Right renal cortex interstitium (tissue), 3 donors: ENCODE measurements at places on chromosomes 13 and 19. TPM values are rescaled to one million over a fixed set of nuclear protein-coding genes. Genes with fewer than 3 reads are reported as not detected.
A peak's percentile ranks its signal among the peaks of the same experiment; 100 is the strongest.

GRCh38 chr19:58154287-58154678 is 3.7 kb upstream of the ZNF329 start:
- DNase-seq, result peak; percentile 20

DNA sequence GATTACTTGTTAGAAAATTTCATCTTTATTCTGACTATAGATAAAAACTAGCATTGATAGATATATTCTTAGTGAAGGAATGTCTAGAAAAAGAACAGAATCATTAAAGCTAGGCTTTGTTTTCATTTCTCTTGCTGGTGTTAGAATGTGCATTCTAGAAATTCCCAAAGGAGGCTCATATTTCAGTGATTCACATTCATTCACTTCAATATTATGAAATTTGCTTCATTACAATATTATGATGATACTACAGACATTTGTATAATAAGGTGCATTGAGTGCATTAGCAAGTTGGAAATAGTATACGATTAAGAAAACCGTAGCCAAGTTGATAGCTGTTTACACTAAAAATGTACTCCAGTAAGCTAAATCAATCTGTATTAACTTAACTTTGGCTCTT is 70.7 kb upstream of the MYCBP2 start:
- DNase-seq, result no peak

DNA sequence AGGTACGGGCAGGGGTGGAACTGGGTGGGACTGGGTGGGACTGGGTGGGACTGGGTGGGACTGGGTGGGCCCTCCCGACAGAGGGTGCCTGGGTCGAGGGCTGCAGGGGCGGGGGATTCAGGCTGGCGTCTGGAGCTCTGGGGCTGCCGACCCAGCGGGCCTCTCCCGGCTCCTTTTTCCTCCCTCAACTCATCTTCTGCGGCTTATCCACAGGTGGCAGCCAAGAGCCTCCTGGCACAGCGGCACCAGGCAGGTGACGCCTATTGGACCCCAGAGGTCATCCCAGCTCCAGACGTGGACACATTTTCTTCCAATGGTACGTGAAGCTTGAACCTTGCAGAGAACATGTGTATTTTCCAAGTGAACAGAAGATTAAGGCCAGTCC is 533 bp downstream of the ZNF544 start:
- no peak for DNase-seq

DNA sequence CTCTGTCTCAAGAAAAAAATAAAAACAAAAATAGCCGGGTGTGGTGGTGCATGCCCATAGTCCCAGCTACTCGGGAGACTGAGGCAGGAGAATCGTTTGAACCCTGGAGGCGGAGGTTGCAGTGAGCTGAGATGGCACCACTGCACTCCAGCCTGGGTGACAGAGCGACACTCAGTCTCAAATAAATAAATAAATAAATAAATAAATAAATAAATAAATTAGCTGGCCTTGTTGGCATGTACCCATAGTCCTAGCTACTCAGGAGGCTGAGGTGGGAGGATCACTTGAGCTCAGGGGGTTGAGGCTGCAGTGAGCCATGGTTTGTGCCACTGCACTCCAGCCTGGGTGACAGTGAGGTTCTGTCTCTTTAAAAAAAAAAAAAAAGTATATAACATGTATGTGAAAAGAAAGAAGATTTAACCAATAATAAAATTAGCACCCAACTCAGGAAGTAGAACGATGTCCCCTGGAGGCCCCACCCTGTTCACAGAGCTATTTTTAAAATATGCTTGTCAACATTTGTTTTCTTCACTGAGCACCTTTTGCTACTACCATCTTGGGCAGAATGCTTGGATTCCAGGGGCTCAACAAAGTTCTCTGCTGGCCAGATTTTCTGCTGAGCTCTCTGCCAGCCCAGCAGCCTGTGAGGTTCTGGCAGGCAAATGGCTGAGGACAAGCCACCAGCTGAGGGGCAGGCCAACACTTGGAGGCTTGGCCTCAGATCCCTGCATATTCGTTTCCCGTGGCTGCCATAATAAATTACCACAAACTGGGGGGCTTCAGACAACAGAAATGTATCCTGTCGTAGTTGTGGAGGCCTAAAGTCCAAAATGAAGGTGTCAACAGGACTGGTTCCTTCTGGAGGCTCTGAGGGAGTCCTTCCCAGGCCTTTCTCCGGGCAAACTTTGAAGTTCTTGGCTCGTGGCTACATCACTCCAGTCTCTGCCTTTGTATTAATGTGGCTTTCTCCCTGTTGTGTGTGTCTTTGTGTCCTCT is 5.2 kb downstream of the SLC25A42 start:
- DNase-seq, result no peak

Gene C19orf38
- polyA plus RNA-seq, result 1.7 TPM

Gene KLK6
- polyA plus RNA-seq, result 49.0 TPM

Gene DMWD
- polyA plus RNA-seq, result 21.6 TPM
